ENCODE measurements at places on chromosomes 5 and 9.

DNA sequence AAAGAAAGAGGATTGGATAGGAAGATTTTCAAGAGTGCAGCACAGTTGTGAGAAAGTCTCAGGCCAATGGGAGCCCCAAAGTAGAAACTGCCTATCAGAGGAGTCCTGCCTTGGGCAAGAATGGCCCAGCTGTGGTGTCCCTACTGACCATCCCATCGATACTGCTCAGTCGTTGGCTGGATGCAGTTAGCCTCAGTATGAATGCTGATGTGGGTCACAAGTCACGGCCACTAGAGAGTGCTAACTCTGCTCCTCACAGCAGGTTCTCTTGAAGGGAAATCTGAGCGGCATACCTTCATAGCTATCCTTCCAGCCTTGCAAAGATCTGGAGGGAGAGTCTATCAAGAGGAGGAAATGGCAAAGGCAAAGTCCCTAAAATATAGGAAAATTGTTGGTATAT, 11.6 kb upstream of the CETN3 start:
- no peak for DNase-seq

DNA sequence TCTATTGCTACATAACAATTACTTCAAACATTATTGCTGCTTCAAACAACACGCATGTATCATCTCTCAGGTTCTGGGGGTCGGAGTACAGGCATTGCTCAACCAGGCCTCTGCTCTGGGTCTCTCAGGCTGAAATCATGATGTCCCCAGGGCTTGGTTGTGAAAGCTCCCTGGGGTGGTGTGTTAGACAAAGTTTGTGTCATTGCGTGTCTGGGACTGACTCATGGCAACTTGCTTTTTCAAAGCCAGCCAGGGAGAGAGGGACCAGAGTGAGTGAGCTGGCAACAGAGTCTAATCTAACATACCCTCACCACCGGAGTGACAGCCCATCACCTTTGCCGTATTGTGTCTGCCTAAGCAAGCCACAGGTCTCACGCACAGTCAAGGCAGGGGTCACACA, 259.2 kb upstream of the NFIL3 start:
- DNase-seq = no peak

DNA sequence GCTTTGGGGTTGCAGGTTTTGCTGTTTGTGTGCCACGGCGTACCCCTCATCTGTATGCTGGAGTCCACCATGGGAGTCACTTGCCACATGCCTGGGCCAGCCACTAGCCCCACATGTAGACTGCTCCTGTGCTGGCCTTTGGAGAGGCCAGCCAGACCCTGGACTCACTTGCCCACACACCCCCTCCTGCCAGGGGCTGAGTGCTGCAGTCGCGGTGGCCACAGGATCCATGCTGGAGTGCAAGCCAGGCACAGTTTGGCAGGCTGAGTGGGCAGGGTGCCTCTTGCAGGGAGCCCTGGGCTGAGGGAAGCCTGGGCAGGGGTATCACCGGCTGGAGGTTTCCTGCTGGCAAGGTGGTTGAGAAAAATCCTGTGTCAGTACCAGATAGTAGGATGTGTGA, 25.6 kb upstream of the GCNT1 start:
- DNase-seq = peak; percentile 51

- DNase-seq = no peak
Measured at GRCh38 chr9:122309861-122310260, 45.2 kb downstream of the MRRF start.

GRCh38 chr9:128077847-128078503, 9.9 kb downstream of the SLC25A25 start:
- no peak for DNase-seq

GRCh38 chr5:131393498-131393968, 129.7 kb downstream of the CDC42SE2 start:
- no peak for DNase-seq

DNA sequence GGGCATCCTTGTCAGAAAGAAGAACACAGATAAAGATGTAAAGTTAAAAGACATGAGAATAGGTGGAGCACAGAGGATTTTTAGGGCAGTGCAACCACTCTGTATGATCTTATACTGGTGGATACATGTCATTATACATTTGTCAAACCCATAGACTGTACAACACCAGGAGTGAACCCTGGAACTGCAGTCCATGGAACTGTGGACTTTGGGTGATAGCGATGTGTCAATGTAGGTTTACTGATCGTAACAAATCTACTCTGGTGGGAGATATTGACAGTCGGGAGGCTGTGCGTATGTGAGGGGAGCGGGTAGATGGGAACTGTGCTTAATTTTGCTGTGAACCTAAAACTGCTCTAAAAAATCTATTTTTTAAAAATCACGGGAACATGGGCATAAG, 60.6 kb downstream of the MROH2B start:
- no peak for DNase-seq

GRCh38 chr9:89431930-89432725, 65.8 kb downstream of the SEMA4D start:
- no peak for DNase-seq

- DNase-seq = peak; percentile 50
Measured at GRCh38 chr9:88056876-88057275, 81.4 kb downstream of the SPATA31C2 start.

- no peak for DNase-seq
Measured at GRCh38 chr5:35308421-35308820, 78.1 kb upstream of the PRLR start.

DNA sequence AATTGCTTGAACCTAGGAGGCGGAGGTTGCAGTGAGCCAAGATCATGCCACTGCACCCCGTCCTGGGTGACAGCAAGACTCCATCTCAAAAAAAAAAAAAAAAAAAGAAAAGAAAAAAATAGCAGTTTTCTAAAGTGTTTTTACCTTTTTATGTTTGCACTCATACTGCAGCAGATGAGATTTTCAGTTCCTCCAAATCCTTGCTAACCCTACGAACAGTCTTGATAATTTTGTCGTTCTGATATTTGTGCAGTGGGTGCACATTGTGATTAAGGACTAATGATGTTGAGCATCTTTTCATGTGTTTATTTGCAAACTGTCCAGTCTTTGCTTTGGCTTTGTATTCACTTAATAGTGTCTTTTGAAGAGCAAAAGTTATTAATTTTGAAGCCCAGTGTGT, 42.9 kb downstream of the ZCCHC7 start:
- DNase-seq = no peak

GRCh38 chr5:101009758-101010519, 106.9 kb upstream of the ST8SIA4 start:
- no peak for DNase-seq

DNA sequence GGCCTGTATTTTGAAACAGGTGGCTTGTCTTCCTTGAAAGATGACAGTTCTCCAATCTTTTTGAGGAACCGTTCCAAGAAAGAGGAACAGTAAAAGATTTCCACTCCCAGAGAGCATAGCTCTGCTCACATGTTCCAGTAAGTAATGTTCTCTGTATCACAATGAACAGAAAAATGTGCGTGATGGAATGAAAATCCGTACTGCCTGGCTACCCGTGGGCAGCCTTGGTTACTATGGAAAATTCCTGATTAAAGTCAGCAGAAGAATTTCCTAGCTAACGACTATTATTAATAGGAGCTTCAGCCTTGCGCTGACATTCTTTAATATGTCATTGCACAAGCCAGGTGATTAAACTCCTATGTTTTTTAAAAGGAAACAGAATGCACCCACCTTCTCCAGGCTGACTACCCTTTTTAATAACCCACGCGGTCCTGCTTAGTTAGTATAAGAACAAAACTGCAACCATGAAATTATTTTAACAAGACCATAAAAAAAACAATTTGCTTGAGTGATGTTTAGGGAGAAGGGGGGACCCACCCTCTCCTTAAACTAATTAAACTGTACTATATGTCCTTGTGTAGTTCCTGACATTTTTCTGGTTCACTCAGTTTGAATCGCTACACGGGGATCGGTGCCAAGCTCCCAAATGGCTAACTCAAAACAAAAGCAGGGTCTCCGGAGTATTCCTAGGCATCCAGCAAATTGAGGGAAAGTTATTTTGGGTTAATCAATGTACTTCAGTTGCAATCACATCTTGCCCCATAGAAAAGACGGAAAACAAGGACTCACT, 54.8 kb upstream of the CPEB4 start:
- no peak for DNase-seq

DNA sequence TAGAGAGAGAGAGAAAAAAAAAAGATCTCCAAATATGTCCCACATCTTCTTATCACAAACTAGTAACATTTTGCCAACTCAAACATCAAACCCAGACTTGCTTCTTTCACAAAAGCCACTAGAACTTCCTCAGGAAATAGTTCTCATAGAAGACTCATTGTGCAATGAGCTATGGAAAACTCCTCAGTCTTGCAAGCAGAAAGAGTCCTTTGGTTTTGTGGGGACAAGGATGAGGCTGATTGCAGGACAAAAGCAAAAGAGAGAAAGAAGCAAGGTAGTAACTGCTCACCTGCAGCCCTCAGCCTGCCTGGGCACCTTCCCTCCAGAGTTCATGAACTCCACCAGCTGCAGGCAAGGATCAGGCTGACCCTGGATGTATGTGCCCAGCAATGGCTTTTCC, 399.0 kb downstream of the IRX1 start:
- DNase-seq = no peak

DNA sequence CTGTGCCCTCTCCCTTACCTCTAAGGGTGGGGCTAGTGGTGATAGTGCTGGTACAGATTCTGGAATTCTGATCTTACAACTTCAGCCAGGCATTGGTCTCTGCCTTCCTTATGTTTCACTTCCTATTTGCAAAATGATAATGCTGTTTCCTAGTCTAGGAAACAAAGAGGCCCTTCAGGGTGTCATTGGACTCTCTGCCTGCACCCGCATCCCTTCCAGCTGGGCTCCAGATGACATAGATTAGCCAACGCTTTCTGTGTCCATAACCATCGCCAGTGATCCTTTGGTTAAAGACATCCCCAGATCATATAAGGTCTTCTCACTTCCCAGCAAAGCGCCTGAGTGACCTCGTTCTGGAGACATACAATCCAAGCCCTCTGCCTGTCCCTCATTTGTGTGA, 180.7 kb downstream of the ERCC6L2 start:
- no peak for DNase-seq

GRCh38 chr9:34636791-34637355, 714 bp downstream of the SIGMAR1 start:
- DNase-seq = no peak

DNA sequence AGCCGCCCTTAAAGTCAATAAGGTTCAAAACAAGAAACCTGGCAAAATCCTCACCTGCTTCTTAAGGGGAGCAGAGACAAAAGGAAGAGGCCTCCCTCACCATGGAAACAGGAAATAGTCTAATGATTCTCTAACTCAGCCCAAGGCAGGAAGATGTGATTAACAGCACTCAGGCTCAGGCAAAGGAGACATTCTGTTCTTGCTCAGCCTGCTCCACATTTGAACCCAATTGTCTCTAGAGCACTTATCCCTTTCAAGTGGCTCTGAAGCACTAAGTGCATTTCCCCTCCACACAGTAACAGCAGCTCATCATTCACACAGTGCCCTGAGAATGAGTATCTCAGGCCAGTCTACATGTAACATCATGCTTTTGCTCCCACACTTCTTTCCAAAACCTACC, 72.3 kb downstream of the NIPSNAP3B start:
- DNase-seq = no peak

DNA sequence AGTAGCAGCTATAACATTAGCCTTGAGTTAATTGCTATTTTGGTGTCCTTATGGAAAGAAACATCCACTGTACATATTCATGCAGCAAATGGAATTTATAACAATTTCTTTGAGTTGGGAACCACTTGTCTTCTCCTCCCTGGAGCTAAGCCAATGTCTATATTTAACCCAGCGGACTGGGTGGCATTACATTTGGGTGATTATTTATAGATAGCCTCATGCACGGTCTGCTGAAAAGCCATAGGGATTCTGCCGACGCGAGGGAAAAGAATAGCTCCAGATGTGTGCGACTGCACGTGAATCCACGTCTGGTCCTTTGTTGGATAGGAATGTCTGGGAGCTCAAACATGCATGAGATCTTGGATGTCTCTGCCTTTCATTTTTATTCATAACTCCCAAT, 157.5 kb upstream of the BRINP1 start:
- no peak for DNase-seq

GRCh38 chr9:129579294-129579693, 41.6 kb downstream of the C9orf50 start:
- DNase-seq = no peak

- no peak for DNase-seq
Measured at GRCh38 chr5:74336297-74336696, 304.2 kb downstream of the ENC1 start.

DNA sequence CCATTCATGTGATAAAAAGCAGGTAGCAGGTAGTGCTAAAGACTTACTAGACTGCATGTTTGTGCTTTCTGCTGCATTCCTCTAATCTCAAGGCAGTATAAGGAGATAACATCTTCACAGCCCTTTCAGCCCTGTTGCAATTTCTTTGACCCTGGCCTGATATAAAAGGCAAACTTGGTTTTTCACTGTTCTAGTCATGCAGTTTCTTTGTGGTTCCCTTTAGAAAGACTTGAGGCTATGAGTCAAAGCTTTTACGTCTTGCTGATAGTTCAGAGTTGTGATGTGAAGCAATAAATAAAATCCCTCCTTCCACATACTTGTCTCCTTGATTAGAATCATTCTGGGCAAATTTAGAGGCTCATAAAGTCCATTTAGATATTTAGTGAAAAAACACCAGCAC, 88.6 kb upstream of the CDKN2B start:
- DNase-seq = no peak

GRCh38 chr5:131593921-131594320, 41.1 kb downstream of the RAPGEF6 start:
- no peak for DNase-seq

- no peak for DNase-seq
Measured at GRCh38 chr5:151383011-151383410, 35.7 kb upstream of the SLC36A2 start.

GRCh38 chr9:134333874-134334581, 7.8 kb downstream of the RXRA start:
- no peak for DNase-seq

- DNase-seq = no peak
Measured at GRCh38 chr5:177189416-177189815, 55.8 kb downstream of the NSD1 start.

GRCh38 chr9:135791431-135792267, 89.7 kb downstream of the KCNT1 start:
- no peak for DNase-seq

GRCh38 chr5:43973318-43973717, 370.3 kb downstream of the NNT start:
- no peak for DNase-seq

DNA sequence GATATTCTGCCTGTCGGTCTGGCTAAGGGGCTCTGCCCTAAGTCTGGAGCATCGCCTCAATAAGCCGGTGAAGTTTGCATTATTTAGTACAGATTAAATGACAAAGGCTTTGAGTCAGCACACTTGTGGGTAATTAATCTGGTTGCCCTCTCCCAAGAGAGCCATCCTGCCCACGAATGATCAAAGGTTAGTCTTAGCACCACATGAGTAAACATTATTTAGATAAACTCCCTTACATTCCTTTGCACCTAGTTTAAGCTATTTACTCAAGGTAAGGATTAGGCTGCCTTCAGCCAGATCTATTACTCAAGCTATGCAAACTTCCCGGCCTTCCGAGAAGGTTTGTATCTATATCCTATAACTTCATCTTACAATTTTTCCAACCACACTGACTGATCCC, 572.1 kb downstream of the CHSY3 start:
- no peak for DNase-seq

DNA sequence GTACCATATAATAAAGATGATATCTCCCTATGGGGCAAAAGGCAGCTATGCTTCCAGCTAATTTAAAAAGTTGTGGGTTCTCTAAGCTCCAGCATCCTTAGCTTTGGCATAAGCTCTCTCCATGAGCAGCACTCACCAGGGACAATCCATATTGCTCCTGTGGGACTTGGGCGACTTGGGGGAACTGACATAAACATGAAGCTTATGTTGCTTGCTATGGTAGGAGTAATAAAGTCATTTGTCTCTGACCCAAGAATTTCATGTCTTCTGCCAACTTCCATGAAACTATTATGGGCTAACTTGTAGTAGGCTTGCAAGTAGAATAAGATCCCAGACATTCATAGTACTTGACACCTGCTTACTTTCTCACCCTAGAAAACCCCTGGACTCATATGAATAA, 36.2 kb upstream of the TLE4 start:
- DNase-seq = no peak
